ENCODE measurements at places on chromosomes 1 and 21.

GRCh38 chr1:45508295-45509151, 8.4 kb downstream of the MMACHC start:
- no peak for DNase-seq

DNA sequence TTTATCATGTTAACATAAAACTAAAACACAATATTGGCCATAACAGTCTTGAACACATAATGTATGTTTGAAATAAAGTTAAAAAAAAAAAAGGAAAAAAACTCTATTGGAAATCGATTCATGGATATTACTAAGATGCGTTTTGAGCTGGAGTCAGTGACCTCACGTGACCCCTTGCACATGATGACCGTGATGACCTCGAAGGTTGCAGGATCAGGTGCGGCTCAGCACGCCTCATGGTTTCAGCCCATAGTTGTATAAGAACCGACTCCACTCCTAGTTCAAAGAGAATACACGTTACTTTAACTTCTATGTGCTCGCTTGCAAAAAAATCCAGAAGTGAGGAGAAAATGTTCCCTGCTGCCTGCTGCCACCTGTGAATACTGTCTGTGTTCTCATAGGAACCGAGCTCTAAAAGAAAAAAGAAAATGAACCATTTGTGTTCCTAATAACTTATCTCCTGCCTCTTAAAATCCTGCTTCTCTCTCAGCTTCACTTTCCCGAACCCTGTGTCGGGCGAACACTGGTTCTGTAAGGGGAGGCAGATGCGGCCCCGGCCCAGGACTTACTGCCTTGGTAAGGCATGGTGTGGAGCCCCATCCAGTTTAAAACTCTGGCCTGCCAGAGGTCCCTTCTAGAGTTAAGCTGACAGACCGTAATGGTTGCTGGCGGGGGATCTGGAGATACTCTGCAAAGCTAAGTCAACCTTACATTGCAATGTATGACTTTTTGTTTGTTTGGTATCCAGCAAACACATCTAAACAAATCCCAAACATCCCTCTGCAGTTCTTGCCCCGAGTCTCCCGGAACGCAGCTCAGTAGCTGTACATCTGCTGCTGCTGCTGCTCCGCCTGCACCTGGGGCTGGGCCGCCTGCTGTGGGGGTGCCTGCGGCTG, 33.8 kb upstream of the RIPK4 start:
- DNase-seq = no peak

DNA sequence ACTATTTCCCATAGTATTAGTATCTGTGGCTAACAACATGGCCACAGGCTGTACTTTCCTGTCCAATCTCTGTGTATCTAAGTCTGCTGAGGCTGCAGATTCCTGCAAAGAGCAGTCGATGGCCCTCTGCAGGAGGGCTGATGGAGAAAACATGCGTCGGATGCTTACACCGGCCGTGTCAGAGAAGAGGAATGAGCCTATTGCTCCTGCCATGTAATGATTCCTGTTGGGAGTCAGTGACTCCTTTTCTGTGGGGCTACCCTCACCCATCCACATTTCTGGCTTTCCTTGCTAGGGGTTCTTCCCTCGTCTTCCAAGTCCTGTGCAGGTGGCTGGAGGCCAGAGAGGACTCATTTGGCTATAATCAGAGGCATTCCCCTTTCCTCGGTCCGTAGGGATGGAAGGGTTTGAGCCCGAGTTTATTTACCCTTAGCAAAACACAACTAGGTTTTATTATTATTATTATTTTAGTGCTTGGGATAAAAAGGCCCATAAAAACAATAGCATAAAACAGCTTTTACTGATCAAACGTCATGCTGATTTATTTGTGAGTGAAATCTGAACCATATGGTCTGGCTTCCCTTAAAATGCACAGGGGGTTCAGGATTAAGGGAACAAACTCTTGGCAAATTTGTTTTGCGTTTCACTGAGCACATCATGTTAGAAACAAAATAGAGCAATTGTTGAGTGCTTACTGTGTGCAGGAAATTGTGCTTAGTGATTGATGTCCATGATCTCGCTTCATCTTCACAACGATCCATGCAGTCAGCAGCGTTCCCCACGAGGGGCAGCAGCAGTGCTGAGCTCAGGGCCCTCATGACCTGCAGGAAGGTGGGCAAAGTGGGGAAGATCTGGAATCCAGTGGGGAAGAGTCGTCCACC, 70.8 kb downstream of the KIF26B start:
- no peak for DNase-seq

DNA sequence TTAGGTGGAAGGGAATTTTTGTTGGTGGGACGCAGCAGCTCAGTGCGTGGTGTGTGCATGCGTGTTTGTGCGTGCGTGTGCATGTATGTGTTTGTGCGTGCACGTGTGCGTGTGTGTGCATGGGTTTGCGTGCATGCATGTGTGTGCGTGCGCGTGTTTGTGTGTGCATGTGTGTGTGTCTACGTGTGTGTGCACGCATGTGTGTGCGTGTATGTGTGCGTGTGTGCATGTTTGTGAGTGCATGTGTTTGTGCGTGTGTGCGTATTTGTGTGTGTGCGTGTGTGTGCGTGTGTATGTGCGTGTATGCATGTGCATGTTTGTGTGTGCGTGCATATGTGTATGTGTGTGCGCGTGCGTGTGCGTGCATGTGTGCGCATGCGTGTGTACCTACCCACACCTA, 20.2 kb downstream of the ATP5PO start:
- DNase-seq = no peak

GRCh38 chr1:239778208-239778813, 313.4 kb upstream of the FMN2 start:
- DNase-seq = no peak

DNA sequence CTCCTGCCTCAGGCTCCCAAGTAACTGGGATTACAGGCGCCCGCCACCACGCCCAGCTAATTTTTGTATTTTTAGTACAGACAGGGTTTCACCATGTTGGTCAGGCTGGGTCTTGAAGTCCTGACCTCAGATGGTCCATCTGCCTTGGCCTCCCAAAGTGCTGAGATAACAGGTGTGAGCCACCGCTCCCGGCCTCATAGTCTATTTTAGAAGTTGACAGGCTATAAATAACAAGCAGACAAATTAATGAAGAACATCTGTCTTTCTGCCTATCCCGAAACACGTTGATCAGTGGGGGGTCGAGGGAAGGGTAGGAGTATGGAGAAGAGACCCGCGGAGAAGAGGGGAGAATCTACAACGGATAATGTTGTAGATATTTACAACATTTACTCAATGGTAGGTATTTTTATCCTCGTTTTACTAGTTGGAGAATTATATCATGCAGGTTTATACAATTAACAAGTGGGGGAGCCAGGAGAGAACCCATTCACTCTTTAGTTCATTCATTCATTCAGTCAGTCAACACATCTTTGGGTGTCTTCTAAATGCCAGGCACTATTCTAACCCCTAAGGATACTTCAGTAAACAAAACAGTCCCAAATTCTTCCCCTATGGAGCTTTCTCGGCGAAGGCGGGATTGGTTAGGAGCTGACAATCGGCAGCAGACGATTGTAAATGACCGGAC, 497 bp upstream of the IFNAR2 start:
- DNase-seq = no peak

- DNase-seq = no peak
These were observed 22.9 kb upstream of the IKBKE start for GRCh38 chr1:206447422-206447765.

DNA sequence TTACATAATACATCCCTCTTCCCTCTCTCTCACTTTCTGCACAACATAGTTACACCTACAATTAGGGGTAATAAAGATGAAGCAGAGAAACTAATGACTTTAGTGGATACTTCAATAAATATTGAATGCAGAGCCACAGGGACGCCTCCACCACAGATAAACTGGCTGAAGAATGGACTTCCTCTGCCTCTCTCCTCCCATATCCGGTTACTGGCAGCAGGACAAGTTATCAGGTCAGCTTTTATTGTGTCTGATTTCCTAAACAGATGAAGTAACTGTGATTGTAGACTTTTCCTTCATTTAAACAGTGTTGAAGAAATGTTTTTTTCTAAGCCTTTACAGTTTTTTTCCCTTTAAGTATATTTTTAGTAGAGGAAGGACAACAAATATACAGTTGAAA, 281.6 kb downstream of the TPR start:
- no peak for DNase-seq

GRCh38 chr1:7991504-7992440, 30.3 kb downstream of the PARK7 start:
- DNase-seq = no peak

DNA sequence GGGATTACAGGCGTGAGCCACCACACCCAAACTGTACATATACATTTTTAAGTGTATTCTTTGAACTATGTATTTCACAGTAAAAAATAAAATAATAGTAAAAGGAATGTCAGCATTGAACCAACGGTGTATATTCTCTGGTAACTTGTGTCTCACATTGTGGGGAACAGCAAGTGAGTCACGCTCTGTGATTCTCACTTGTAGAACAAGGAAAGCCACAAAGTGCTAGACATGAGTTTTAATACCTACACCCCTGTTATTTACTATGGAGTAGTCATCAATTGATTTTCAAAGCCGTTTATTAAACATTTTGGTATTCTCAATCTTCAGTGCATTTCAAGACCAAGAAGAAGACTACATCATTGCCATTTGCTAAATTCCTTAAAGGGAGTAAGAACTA, 197.2 kb downstream of the GPATCH2 start:
- no peak for DNase-seq

DNA sequence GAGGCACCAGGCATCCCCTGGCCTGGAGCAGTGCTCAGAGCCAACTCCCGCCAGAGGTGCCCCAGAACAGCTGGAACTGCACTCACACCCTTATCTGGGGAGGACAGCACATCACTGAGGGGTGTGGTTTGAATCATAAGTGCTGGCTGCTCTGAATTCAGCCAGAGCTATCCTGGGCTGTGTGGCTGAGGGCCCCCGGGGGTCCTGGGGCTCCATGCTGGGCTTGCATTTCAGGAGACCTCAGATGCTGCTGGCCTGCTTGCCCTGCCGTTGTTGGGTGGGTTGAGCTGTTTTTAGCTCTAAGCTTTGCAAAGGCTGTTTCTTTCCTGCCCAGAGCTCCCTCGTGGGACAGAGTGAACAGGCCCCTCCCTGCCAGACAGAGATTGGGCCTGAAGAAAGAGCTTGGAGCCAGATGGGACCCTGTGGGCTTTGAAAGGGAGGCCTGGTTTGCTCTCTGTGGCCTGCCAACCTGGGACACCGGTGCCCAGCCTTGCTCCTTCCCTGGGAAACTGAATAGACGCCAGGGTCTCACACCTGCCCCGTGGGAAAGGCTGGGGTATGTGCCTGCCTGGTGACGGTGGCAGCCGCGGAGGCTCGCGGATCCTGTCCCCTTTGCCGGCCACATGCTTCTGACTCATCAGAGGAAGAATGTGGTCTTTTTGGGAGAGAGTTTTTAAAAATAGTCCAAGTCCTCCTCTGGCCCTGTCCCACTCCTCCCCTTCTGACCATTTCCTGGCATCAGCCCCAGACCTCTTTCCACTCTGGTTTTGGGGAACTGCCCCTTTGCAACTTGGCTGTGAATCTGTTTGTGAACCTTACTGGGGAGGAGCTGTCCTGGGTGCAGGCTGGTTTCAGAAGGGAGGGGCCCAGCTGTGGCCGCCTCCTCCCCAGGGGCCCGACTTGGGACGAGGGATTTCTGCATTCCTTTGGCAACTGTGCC, 30.0 kb downstream of the ARHGEF10L start:
- DNase-seq = peak; percentile 94

DNA sequence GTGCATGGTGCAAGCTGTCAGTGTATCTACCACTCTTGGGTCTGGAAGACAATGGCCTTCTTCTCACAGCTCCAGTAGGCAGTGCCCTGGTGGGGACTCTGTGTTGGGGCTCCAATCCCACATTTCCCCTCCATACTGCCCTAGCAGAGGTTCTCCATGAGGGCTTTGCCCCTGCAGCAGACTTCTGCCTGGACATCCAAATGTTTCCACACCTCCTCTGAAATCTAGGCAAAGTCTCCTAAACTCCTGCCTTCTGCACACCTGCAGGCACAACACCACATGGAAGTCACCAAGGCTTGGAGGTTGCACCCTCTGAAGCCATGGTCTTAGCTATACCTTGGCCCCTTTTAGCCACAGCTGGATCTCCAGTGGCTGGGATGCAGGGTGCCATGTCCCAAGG, 31.8 kb upstream of the CITED4 start:
- DNase-seq = no peak

DNA sequence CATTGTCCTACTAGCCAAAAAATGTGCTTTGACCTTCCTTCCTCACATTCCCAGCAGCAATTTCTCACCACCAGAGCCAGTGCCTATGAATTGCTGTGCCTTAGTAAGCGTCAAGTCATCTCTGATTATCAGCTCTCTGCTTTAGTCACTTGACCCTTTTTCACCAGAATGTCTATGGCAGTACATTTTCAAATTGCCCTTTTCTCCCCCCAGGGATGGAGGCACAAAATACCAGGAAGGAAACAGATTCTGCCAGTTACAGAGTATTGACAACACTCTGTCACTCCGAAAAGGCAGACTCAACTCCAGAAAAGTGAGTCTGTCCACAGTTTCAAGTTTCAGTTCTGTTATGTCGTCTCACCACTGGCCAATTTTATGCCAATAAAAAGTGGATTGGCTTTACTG, 167.4 kb downstream of the TNFSF18 start:
- no peak for DNase-seq

DNA sequence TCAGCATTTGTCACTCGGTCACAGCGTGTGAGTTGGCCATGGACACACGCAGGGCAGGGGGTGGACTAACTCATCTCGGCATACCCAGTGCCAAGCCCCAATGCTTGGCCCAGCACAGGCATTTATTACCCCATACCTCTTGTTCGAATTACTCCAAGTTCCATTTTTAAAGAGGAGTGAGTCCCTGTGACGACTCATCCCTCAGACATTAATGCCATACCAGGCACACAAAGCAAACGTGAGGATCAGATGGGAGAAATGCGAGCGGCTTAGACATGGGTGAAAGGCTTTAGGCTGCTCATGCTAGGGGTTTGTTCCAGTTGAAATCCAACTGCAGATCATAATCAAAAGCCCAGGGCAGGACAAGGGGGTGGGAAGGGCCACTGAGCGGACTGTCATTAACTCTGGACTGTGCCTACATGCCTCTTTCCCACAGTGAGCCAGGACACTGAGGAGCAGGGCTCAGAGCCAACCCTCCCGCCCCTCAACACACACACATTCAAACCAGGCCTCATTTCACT, 118.5 kb upstream of the NGF start:
- DNase-seq = no peak

DNA sequence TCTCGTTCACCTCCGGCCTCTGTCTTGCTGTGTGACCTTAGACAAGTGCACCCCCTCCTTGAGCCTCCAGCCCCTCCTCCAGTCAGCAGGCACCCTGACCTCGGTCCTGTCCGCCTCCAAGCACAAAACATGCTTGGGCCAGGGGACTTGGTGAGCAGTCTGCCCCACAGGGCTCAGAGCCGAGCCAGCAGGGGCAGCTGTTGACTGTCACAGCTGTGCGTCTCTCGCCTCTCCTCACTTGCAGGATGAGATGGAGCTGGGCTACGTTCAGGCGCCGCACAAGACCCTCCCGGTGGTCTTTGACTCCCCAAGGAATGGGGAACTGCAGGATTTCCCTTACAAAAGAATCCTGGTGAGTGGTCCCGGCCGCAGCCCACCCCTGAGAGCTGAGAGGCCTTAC, 24.2 kb downstream of the PADI3 start:
- DNase-seq = no peak
